Endothelial cell of umbilical vein (primary cell): ENCODE measurements at places on chromosomes 3 and 15. TPM values are rescaled to one million over a fixed set of nuclear protein-coding genes. Genes with fewer than 3 reads are reported as not detected.

PTH1R gene
- 0.46 and 0.65 TPM in 2 replicates for total RNA-seq

NEK10 gene
- 4.6 and 5.0 TPM in 2 replicates for total RNA-seq

DISP2 gene
- 0.65 and 1.2 TPM in 2 replicates for total RNA-seq

COL6A6 gene
- not detected in 2 replicates for total RNA-seq

GOLGA6B gene
- total RNA-seq: not detected in 2 replicates

CCDC54 gene
- not detected in 2 replicates for total RNA-seq

CACNA1D gene
- not detected in 2 replicates for total RNA-seq

CP gene
- not detected in 2 replicates for total RNA-seq

ACSBG1 gene
- not detected in 2 replicates for total RNA-seq

TUSC7 gene
- total RNA-seq: not detected in 2 replicates

XXYLT1 gene
- total RNA-seq: 58.6 and 78.1 TPM in 2 replicates

XPC gene
- total RNA-seq: 36.7 and 36.8 TPM in 2 replicates

CGNL1 gene
- 25.7 and 27.1 TPM in 2 replicates for total RNA-seq

SAMD7 gene
- not detected in 2 replicates for total RNA-seq

TM4SF18 gene
- total RNA-seq: 142 and 158 TPM in 2 replicates

C3orf20 gene
- total RNA-seq: not detected in 2 replicates

JMJD7 gene
- 11.4 and 15.0 TPM in 2 replicates for total RNA-seq

PRSS50 gene
- not detected in 2 replicates for total RNA-seq

CSPG5 gene
- total RNA-seq: 0.55 and 0.65 TPM in 2 replicates

SLC12A8 gene
- 0.86 and 0.97 TPM in 2 replicates for total RNA-seq

CA12 gene
- 1.8 and 5.9 TPM in 2 replicates for total RNA-seq

BSN gene
- total RNA-seq: 0.27 and 0.28 TPM in 2 replicates

SYNPR gene
- not detected in 2 replicates for total RNA-seq

SCN10A gene
- total RNA-seq: 0.09 TPM in 1 of 2 replicates, not detected in the other

SOX14 gene
- not detected in 2 replicates for total RNA-seq

ESYT3 gene
- total RNA-seq: not detected in 2 replicates

GPR156 gene
- total RNA-seq: 0.25 and 0.27 TPM in 2 replicates

TMEM108 gene
- 0.42 and 1.1 TPM in 2 replicates for total RNA-seq

PAQR5 gene
- total RNA-seq: 0.09 TPM in 1 of 2 replicates, not detected in the other

SIDT1 gene
- total RNA-seq: not detected in 2 replicates

KCNMB3 gene
- total RNA-seq: 1.7 and 2.3 TPM in 2 replicates

ARL14 gene
- total RNA-seq: not detected in 2 replicates

GPD1L gene
- 11.3 and 12.9 TPM in 2 replicates for total RNA-seq

ANKRD63 gene
- not detected in 2 replicates for total RNA-seq

IL5RA gene
- not detected in 2 replicates for total RNA-seq

FBXL22 gene
- total RNA-seq: not detected in 2 replicates

CLDN1 gene
- 0.27 and 0.32 TPM in 2 replicates for total RNA-seq

CSTA gene
- total RNA-seq: not detected in 2 replicates

CHCHD4 gene
- 12.4 and 13.6 TPM in 2 replicates for total RNA-seq

HIGD2B gene
- not detected in 2 replicates for total RNA-seq

GOLGA8R gene
- 2.0 and 2.2 TPM in 2 replicates for total RNA-seq

BNC1 gene
- 2.9 and 3.4 TPM in 2 replicates for total RNA-seq

TMEM266 gene
- total RNA-seq: not detected in 2 replicates

CAND2 gene
- 11.0 and 12.4 TPM in 2 replicates for total RNA-seq

GOLGA6D gene
- not detected in 2 replicates for total RNA-seq

FOXL2 gene
- total RNA-seq: 0.12 TPM in 1 of 2 replicates, not detected in the other

TBCCD1 gene
- total RNA-seq: 16.5 and 18.6 TPM in 2 replicates

GHSR gene
- total RNA-seq: not detected in 2 replicates

C3orf70 gene
- 0.18 and 0.20 TPM in 2 replicates for total RNA-seq

ERICH6 gene
- not detected in 2 replicates for total RNA-seq

CCR9 gene
- total RNA-seq: not detected in 2 replicates

MYZAP gene
- total RNA-seq: 6.1 and 8.1 TPM in 2 replicates

IGF2BP2 gene
- total RNA-seq: 122 and 130 TPM in 2 replicates

ZNF660 gene
- total RNA-seq: 1.0 and 1.5 TPM in 2 replicates

NUSAP1 gene
- total RNA-seq: 101 and 109 TPM in 2 replicates

VWA5B2 gene
- total RNA-seq: not detected in 2 replicates

SERINC4 gene
- total RNA-seq: 0.12 TPM in 1 of 2 replicates, not detected in the other

CFAP91 gene
- total RNA-seq: 0.40 and 0.51 TPM in 2 replicates
